ENCODE measurements at places on chromosomes 6 and 20.

GRCh38 chr6:102015431-102015830 lies 621.9 kb downstream of the GRIK2 start:
- no peak for DNase-seq

GRCh38 chr20:36951979-36952738 lies 651 bp upstream of the SAMHD1 start:
- no peak for DNase-seq

GRCh38 chr20:52783769-52784168 lies 188.4 kb upstream of the TSHZ2 start:
- no peak for DNase-seq

- DNase-seq: no peak
Measured at GRCh38 chr20:47392015-47392720, 35.7 kb upstream of the ZMYND8 start.

DNA sequence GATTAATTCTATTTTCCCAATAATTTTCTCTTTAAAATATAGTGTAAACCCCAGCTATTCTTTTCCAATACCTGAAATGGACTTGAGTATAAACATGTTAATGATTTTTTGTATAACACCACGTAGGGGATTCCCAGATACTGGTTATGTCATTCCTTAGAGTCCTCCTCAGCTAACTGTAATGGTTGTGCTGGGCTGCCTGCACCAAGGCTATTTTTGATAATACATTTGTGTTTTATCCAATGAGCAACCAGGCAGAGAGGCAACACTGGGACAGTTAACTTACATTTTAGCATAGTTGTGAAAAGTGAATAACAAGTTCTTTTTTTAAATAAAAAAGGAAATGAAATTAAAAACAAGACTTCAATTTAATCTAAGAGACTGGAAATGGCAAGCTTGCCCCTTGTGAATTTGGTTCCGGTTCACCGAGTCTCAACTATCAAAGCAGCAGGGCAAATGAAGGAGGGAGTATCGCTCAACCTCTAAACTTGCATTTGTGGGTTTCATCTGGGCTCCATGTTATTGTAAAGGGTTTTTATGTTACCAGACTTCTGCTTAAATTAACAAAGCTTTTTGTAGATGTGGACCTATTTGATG lies 18.8 kb upstream of the BACH2 start:
- no peak for DNase-seq
